ENCODE measurements at places on chromosomes 5 and 9.

- DNase-seq = no peak
Measured at GRCh38 chr5:111478266-111478665, 34.1 kb downstream of the STARD4 start.

DNA sequence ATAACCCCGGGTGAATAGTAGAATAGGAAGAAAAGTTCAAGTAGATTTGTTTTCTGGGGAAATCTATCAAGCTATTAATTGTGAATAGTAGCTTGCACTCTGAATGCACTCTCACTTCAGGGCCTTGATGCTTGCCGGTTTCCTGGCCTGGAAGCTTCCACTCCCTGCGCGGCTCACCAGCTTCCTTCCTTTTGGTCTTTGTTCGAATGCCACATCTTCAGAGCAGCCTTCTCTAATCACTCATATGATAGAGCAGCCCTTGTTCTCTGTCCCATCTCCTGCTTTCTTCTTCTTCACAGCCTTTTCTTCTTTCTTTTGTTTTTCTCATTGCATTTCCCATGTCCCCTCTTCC is 146.7 kb downstream of the MAST4 start:
- no peak for DNase-seq

GRCh38 chr5:145872486-145872885 is 328 bp downstream of the GRXCR2 start:
- no peak for DNase-seq

DNA sequence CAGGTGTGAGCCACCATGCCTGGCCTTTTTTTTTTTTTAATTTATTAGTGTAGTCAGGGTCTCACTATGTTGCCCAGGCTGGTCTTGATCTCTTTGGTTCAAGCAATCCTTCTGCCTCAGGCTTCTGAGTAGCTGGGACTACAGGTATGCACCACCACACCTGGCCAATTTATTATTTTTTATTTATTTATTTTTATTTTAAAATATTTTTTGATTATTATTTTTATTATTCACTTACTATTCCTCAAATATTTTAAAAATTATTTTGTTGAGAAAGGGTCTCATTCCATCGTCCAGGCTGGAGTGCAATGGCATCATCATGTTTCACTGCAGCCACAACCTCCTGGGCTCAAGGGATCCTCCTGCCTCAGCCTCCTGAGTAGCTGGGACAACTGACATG is 49.7 kb upstream of the CHD1 start:
- DNase-seq = no peak

GRCh38 chr5:108251350-108251749 is 130.5 kb downstream of the FBXL17 start:
- no peak for DNase-seq

DNA sequence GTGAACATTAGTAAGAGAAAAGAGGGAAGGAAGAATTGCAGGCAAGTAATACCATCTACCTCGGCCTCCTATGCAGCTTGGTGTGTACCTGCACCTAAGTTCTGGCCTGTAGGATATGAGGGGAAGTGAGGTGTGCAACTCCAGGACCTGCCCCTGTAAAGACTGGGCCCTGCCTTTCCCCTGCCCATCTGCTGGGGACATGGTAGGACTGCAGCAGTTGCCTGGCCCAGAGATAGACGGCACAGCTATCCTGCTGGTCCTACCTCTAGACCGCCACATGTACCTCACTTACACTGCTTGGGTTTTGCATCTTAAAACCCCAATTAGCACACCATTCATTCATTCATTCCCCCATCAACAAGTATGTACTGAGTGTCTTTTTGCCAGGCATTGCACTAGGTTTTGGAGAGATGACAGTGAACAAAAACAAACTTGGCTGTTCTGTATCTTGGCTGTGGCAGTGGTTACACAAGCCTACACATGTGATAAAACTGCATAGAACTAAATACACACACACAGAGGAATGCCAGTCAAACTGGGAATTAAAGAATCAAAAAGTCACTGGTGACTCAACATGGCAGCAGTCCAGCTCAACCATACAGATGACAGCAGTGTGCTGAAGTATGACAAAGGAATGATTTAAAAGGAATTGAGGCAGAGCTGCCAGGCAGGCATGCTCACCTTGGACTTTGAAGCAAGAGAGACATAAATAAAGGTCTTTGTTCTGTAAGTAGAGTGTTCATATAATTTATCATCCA is 23.3 kb upstream of the MGAT1 start:
- DNase-seq = no peak

GRCh38 chr5:81250004-81250403 is 16.9 kb downstream of the CKMT2 start:
- no peak for DNase-seq

DNA sequence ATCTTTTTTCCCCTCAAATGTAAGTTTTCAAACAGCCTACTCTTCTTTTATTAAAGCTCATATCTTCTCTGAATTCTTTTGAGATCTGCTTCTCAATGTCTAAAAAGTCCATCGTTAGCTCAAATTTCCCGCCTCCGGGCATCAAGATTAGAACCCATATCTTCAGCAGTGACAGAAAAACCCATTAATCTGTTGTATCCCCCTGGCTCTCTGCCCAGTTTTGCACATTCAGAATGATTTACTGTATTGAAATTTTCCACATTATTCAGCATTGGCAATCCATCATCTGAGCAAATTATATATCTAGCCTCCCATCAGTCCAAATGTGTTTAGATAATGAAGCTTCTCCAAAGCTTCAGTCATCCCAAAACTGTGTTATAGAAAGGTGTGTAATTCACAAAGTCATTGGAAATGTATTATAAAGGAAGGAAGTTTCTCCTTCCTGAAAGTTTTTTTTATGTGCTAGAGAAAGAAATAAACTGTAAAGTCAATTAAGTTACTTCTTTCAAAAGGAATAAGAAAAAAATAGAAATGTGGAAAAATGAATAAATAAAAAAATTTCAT is 849.9 kb downstream of the MAT2B start:
- DNase-seq = no peak

- DNase-seq = no peak
Measured at GRCh38 chr5:111749303-111750026, 7.5 kb downstream of the NREP start.

GRCh38 chr9:35915681-35916294 is 6.5 kb downstream of the SPAAR start:
- no peak for DNase-seq

DNA sequence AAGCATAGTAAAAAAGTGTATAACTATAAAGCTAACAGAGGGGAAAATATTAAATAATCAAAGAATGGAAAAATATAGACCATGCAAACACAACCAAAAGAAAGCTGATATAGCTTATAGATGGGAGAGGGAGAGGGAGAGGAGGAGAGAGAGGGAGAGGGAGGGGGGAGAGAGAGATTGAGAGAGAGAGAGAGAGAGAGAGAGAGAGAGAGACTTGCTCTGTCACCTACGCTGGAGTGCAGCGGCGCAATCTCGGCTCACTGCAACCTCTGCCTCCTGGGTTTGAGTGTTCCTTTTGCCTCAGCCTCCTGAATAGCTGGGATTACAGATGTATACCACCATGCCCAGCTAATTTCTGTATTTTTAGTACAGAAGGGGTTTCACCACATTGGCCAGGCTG is 110.6 kb downstream of the RAPGEF6 start:
- no peak for DNase-seq

GRCh38 chr9:133673258-133673655 is 37.1 kb downstream of the DBH start:
- DNase-seq = no peak

DNA sequence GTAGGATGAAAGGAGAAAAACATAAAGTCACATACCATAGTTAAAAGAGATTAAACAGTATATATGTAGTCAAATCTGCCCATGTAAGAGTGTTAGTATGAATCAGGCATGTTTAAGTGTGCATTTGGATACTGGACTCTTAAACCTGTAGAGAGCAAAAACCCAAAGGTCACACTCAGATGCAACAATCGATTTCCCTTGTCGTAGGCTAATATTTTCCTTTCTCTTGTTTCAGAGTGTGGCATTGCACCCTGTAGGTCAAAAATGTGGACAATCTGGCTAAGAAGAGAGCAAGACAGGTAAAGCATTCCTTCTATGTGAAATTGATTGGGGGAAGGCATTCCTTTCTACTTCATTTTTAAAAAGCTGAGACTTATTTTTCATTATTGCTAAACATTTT is 8.9 kb downstream of the JAKMIP2 start:
- no peak for DNase-seq

DNA sequence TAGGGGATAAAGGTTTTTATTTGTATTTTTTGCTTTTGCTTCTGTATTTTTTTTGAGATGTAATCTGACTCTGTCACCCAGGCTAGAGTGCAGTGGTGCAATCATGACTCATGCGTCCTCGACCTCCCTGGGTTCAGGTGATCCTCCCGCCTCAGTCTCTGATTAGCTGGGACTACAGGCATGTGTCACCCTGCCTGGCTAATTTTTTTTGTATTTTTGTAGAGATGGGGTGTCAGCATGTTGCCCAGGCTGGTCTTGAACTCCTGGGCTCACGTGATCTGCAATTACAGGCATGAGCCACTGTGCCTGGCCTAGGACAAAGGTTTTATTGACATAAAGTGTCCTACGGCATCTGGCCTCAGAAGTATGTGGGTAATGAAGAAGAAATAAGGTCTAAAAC is 297.1 kb upstream of the C9orf72 start:
- no peak for DNase-seq

- DNase-seq = no peak
Measured at GRCh38 chr5:80619086-80619485, 35.4 kb upstream of the MSH3 start.

DNA sequence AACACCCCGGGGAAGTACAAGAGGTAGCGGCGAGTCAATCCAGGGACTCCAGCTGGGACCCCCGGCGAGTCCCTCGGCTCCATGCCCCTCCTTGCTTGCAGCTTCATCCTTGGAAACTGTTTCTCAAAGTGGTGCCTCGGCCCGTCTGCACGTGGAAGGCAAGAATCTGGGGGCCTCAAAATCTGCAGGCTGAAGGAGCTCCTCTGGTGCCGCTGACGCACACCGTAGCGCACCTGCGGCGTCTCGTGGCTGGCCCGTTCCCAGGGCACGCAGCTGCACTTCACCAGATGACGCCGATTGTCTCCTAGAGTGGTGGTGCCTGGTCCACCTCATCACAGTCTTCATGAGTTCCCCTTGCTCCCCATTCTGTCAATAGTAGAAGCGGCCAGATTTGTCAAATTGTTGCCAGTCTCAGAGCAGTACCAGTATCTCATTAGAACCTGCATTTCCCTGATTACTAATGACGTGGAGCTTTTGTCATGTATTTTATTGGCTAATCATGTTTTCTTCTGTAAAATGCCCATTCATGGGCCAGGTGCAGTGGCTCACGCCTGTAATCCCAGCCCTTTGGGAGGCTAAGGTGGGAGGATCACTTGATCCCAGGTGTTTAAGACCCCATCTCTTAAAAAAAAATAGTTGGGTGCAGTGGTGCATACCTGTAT is 38.6 kb downstream of the GTF3C4 start:
- no peak for DNase-seq

DNA sequence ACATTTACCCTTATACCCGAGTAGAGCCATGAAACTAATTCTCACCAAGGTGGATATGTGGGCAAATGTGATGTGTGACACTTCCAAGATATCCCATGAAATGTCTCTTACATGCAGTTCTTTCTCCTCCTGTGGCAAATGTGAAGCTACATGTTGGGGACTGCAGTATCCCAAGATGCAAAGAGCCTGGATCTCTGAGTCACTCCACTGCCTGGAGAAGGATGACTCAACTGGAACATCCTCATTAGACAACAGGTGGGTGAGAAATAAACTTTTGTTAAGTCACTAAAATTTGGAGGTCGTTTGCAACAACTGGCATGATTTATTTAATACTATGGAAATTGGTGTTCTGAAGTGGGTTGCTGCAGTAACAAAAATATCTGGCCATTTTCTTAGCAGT is 36.5 kb upstream of the TENT4A start:
- DNase-seq = no peak

GRCh38 chr5:154228696-154229095 is 38.2 kb downstream of the GALNT10 start:
- no peak for DNase-seq

- DNase-seq = no peak
Measured at GRCh38 chr9:16069671-16070454, 517.0 kb downstream of the CCDC171 start.

GRCh38 chr9:96413302-96414221 is 4.6 kb downstream of the ZNF367 start:
- DNase-seq = no peak

DNA sequence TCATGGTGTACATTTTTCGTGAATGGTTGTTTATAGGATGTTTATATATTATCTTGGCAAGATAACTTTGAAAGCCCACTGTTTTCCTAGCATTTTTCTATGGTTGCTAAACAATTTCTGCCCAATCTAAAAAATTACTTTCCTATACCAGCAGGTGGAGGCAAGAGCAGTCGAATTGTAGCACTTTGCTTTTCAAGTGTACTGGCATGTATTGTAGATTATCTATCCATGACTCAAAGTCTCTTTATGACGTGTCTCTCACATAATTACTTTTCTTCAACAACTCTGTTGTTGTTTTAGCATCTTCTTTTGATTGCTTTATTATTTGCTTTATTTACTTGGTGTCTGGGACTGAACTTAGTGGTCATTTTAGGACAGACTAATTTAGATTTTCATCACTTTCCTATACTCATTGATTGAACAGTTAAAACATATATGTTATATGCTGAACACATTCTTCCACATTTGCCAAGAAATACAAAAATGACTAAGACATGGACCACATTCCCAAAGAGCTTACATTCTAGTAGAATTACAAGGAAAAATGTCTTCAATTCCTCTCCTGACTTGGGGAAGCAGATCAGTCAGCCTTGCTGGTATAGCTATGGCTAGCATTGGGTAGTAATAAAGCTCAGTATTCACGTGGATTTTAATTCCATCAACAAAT is 20.7 kb downstream of the NLN start:
- no peak for DNase-seq

DNA sequence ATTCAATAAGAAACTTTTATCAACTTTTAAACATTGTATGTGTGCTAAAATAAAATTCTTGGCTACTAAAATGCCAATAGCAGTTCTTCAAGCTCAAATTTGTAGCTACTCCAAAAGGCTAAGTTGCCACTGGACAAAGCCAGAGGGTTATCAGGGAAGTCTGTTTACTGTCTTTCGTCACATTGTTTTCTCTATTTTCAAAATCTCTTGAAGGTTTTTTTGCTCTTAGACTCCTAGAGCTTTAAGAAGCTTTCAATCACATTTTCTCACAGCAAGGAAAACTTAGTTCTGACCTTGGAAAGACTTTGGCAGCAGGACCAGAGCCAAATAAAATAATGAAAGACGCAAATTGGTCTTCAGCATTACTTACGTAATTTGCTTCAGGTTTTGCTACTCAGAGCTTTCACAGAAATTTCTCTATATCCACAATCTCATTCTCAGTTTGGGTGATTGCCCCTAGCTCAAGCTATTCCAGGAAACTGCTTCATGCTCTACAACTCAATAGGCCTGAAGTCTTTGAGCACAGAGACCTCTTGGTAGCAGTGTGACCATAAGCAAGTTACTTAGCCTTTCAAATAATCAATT is 257.7 kb downstream of the GABRG2 start:
- no peak for DNase-seq

- no peak for DNase-seq
Measured at GRCh38 chr9:2833096-2833495, 10.8 kb downstream of the PUM3 start.

DNA sequence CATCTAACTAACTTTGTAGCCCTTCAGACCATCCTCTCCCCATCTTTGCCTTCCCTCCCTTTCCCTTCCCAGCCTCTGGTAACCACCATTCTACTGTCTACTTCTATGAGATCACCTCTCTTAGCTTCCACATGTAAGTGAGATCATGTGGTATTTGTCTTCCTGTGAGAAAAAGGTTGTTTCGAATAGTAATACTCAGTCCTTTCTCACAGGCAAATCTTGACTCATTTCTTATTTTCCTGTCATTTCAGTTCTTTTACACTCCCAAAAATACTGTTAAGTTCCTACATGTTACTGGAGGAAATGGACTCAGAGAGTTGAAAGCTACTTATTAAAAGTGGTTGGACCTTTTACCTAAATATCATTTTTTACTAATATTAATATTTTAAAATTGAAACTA is 82.1 kb downstream of the SLF1 start:
- DNase-seq = no peak

Data from right renal cortex interstitium (tissue), 3 donors.